ENCODE measurements at places on chromosomes 3 and 15.

DNA sequence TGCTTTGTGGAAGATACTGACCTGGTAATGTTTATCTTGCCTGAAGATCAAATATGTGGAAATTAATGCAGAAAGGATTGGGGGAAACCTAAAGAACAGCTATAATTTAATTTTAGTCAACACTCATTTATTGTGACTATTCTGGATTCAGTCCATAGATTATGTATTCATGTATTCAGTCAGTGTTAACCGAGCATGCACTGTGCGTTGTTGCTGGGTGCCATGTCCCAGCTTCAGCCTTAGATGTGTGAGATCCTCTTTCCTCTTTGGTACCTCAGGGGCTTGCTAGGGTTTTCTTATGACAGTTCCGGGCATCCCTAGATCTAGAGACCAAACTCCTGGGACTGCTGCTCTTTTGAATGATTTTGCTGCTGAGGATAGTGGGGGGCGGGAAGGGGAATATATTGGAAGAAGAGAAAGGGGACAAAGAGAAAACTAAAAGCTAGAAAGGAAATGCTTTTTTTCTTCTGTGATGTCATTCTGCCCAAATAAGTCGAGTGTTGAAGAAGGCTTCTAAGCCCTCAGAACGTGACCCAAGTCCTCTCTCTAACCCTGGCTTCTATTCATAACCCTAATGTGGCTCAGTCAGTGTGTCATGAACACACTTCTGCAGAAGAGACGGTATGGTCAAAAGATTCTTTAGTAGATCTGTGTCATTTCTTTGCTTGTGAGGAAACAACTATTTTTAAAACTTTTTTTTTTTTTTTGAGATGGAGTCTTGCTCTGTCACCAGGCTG is 33.5 kb downstream of the STARD9 start:
- DNase-seq = peak; percentile 20

DNA sequence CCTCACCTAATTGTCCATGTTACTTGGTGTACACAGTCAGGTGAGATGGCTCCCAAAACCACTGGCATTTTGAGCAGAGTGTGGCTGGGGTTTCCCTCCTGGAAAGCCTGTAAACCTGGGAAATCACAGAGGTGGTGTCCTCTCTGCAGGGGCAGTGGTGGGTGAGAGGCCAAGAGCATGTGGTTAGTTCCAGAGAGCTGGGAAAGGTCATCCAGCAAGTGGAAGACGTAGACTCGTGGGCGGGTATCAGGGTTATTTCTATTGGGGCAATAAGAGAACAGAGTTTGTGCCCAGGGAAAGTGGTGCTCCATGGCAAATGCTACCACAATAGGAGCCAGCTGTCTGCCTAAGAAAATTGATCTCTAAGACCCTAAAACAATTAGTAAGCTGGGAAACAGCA is 44.6 kb upstream of the LIMD1 start:
- DNase-seq = no peak

GRCh38 chr3:160008961-160009360 is 20.3 kb downstream of the IL12A start:
- no peak for DNase-seq

GRCh38 chr3:37740471-37740870 is 121.2 kb upstream of the CTDSPL start:
- no peak for DNase-seq

GRCh38 chr3:174376346-174376745 is 482.8 kb upstream of the NAALADL2 start:
- DNase-seq = no peak
